ENCODE measurements at places on chromosomes 2 and 18.

GRCh38 chr2:1081451-1082225 lies 131.0 kb downstream of the SNTG2 start:
- no peak for DNase-seq

GRCh38 chr2:17299891-17300540 lies 218.2 kb downstream of the RAD51AP2 start:
- DNase-seq: no peak

DNA sequence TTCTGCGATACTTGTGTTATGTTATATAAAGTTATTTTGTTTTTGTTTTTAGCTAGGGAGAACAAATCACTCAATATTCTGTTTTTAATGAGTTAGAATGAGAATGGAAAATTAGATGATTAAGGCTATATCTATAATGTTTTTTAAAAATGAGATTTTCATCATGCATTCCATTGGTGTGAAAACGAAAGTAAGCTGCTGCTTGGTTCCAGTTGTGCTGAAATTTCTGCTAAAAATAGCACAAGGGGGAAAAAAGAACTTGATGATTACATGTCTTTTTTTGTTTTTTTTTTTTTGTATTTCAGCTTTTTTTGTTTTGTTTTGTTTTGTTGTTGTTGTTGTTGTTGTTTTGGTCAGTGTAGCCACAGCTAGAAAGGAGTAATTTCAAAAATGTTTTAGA lies 242.6 kb upstream of the KCNJ3 start:
- DNase-seq: no peak

GRCh38 chr2:64330281-64331113 lies 123.5 kb upstream of the LGALSL start:
- DNase-seq: no peak

DNA sequence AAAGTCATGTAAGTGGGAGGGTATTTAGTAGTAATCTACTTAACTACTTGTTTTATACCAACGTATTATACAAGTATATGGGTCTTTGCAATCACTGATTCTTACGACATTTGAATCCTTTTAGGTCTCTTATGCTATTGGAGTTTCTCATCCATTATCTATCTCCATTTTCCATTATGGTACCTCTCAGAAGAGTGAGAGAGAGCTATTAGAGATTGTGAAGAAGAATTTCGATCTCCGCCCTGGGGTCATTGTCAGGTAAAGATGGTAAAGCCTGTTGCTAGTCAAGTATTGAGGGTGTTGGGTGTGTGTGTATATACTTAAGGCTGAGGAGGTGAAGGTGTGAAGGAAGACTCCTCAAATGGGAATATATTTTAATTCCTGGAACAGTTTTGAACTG lies 3.8 kb downstream of the MAT2A start:
- DNase-seq: no peak

DNA sequence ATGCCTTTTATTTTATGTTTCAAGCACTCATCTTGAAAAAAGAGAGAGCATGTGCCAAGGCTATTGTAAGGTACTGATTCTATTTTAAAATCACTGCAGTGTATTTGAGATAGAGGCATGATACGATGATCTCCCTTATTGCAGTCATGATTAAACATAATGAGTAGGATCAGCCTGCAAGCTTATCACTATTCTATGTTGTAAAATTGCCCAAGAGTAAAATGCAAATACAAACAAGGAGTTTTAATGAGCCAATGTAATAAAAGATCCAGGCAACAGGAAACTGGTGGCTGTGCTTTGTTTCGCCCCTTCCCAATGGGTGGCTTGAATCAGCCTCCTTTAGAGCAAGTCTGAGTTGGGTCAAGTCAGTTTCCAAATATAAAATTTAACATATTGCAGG lies 116.4 kb upstream of the RBMS1 start:
- DNase-seq: no peak

GRCh38 chr2:219142329-219142728 lies 18.3 kb downstream of the NHEJ1 start:
- no peak for DNase-seq

DNA sequence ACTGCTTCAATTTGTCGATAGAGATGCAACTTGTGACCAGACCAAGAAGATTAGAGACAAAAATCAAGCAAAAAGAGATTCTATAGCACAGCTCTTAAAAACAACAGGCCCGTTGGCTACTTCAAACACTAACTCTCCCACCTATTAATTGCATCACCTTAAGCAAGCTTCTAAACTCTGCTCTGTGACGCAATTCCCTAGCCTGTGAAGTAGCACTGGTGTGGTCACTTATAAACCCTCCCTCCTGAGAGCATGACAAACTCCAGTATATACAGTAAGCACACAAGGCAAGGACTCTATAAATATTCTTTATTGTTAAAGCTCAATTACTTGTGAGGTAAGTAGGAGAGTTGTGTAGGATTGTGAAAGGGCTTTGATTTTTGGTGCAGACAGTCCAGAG lies 72.3 kb downstream of the CMPK2 start:
- no peak for DNase-seq

DNA sequence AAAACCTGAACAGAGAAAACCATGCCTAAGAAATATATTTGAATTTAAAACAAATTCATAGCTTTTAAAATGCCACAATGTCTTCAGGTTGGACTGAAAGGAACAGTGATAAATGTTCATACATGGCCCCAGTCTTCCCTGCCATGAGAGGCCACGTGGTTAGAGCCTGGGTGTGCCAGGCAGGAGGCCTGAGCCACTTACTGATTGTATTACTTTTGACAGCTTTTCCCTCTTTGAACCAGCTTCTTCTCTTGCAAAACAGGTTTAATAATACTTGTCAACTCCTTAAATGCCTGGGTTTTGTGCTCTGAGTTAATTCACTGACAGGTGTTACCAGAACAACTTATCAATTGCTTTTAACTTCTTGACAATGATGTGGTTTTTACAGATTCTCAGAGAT lies 27.0 kb downstream of the RBKS start:
- DNase-seq: no peak
